Breast epithelium (tissue), 4 donors: ENCODE measurements at places on chromosomes 5 and 9. TPM values are rescaled to one million over a fixed set of nuclear protein-coding genes. Genes with fewer than 3 reads are reported as not detected.

DNA sequence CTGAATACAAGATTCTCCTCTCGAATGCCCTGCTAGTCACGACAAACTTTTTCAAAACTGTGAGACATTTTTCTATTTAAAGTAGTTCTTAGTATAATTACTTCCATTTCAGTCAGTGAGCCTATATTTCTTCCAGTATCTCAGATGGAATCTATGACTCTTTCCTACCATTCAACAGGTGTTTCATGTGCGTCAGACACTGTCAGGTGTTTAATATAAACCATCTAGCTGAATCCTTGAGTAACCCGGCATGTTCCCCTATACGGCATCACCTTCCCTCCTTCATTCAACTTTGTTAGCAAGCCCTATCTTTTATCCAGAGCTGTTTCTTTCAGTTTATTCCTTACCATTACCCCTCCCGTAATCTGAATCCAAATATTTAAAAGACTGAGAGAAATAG lies 418.8 kb downstream of the RAB3C start:
- H3K4me3 ChIP-seq: no peak overlapping the region
- no peak for DNase-seq
- H3K4me1 ChIP-seq: no peaks in the 10 kb centered on the region
- no peaks in the 10 kb centered on the region for H3K36me3 ChIP-seq

- H3K4me1 ChIP-seq: no peaks in the 10 kb centered on the region
- H3K27ac ChIP-seq: no peak overlapping the region
- no peaks in the 10 kb centered on the region for H3K36me3 ChIP-seq
- H3K27me3 ChIP-seq: no peaks in the 10 kb centered on the region
- no peak for DNase-seq
These were observed 174.6 kb upstream of the DAPK1 start for GRCh38 chr9:87322840-87323635.

DNA sequence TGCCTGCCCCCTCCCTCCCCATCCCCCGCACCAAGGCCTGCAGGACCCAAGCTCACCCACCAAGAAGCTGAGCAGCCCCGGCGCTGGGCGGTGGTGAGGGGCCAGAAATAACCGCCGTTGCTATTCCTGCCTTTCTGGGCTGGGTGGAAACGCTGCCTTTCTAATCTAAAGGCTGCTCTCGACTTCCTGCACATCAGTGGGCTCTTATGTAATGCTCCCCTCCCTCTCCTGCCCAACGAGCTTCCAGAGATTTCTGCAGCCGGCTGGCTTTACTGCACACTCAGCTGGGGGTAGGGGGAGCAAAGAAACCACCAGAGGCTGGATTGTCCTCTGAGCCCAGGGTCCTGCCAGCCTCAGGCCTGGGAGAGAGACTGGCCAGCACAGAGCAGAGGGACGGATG lies 6.9 kb upstream of the EGR1 start:
- no peak overlapping the region for H3K27ac ChIP-seq
- H3K4me1 ChIP-seq: peaks cover 4% of the 10 kb centered on the region
- DNase-seq: no peak

DNA sequence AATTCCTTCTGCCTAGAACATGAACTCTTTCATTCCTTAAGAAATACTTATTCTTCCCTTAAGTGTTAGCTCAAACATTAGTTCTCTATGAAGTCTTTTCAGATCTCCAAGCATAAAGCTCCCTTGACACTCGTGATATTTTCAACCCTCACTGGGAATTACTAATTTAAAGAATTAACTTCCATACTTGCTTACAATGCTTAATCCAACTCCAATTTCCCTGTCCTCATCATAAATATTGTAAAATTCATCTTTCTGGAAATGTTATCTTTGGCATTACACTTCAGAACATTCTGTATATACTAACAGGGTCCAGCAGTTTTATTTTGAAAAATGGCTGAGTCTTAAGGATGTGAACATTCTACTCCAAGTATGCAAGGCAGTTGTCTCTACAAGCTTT lies 7.2 kb downstream of the STARD4 start:
- no peak overlapping the region for H3K27ac ChIP-seq
- DNase-seq: no peak
- H3K4me1 ChIP-seq: no peaks in the 10 kb centered on the region
- H3K4me3 ChIP-seq: no peak overlapping the region
- H3K36me3 ChIP-seq: no peaks in the 10 kb centered on the region

GRCh38 chr9:23638837-23639426 lies 187.1 kb downstream of the ELAVL2 start:
- no peaks in the 10 kb centered on the region for H3K36me3 ChIP-seq
- no peak for DNase-seq
- no peaks in the 10 kb centered on the region for H3K27me3 ChIP-seq
- no peak overlapping the region for H3K27ac ChIP-seq
- H3K4me1 ChIP-seq: no peaks in the 10 kb centered on the region

DNA sequence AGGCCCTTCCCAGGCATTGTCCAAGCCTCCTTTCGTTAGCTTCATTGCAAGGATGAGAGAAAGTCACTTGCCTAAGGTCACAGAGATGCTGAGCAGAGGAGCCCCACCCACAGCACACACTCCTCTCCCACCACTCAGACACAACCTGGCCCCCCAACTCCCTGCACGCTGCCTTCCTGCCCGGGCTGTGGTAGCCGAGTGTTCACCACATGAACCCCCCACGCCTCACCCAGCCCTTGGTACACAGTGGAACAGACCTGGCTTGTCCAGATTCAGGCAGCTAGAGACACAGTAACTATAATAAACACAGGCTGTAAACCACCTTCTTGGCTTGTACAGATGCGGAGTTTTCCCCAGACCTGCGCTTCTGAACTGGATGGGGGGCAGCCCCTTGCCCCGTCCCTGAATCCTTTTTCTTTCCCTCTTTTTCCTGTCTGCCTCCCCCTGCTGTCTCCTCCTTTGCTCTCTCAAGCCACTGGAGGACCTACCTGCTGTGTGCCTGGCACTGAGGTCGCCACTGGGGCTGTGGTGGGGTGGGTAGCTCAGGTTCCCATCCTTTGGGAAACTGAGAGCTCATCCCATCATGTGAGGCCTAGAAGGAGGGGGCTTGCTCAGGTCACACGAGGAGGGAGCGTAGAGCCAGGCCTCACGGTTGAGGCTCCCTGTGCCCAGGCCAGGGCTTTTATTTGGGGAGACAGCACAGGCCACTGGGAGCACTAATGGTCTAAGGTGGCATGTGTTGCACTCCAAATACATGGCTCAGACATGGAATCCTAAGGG lies 55.7 kb upstream of the SYNPO start:
- DNase-seq: no peak
- H3K27ac ChIP-seq: no peak overlapping the region
- H3K27me3 ChIP-seq: no peaks in the 10 kb centered on the region

GRCh38 chr5:28216939-28217360 lies 1178.6 kb upstream of the CDH9 start:
- no peak overlapping the region for H3K4me3 ChIP-seq
- no peak overlapping the region for H3K27ac ChIP-seq
- no peak for DNase-seq
- H3K36me3 ChIP-seq: no peaks in the 10 kb centered on the region

GRCh38 chr9:95498641-95499040 lies 18.1 kb downstream of the PTCH1 start:
- H3K36me3 ChIP-seq: no peaks in the 10 kb centered on the region
- H3K4me3 ChIP-seq: no peak overlapping the region
- no peaks in the 10 kb centered on the region for H3K4me1 ChIP-seq

GRCh38 chr5:464446-464842 lies 21.5 kb downstream of the EXOC3 start:
- DNase-seq: no peak
- H3K4me3 ChIP-seq: no peak overlapping the region
- H3K27ac ChIP-seq: no peak overlapping the region
- H3K4me1 ChIP-seq: no peaks in the 10 kb centered on the region

GRCh38 chr5:72531496-72532190 lies 24.4 kb upstream of the ZNF366 start:
- no peak overlapping the region for H3K4me3 ChIP-seq
- no peaks in the 10 kb centered on the region for H3K27me3 ChIP-seq
- DNase-seq: no peak
- H3K27ac ChIP-seq: peak overlapping the region; percentile 59
- H3K4me1 ChIP-seq: no peaks in the 10 kb centered on the region

GRCh38 chr9:98485706-98486105 lies 223.0 kb downstream of the GABBR2 start:
- H3K36me3 ChIP-seq: no peaks in the 10 kb centered on the region
- no peaks in the 10 kb centered on the region for H3K4me1 ChIP-seq
- no peak overlapping the region for H3K4me3 ChIP-seq
- H3K27ac ChIP-seq: no peak overlapping the region
- H3K27me3 ChIP-seq: peaks cover 19% of the 10 kb centered on the region
- DNase-seq: no peak

DNA sequence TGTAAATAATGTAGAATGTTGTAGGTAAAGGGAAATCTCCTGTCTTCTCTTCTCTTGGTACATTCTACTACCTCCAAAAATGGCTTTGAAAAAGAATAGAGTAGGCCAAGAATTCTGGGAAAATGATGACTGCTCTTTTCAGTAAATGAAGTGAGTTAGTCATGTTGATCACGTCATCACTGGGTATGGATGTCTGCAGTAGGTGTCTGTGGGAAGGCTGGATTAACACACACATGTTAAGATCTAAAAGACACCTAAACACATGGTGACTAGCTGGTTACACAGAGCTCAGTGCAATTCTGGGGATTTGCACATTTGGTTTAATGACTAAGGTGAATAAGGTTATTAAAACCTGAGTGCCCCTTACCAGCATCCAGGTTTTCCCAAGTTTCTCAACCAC lies 161.5 kb downstream of the CEP120 start:
- H3K4me3 ChIP-seq: no peak overlapping the region
- H3K4me1 ChIP-seq: no peaks in the 10 kb centered on the region
- no peak overlapping the region for H3K27ac ChIP-seq

DNA sequence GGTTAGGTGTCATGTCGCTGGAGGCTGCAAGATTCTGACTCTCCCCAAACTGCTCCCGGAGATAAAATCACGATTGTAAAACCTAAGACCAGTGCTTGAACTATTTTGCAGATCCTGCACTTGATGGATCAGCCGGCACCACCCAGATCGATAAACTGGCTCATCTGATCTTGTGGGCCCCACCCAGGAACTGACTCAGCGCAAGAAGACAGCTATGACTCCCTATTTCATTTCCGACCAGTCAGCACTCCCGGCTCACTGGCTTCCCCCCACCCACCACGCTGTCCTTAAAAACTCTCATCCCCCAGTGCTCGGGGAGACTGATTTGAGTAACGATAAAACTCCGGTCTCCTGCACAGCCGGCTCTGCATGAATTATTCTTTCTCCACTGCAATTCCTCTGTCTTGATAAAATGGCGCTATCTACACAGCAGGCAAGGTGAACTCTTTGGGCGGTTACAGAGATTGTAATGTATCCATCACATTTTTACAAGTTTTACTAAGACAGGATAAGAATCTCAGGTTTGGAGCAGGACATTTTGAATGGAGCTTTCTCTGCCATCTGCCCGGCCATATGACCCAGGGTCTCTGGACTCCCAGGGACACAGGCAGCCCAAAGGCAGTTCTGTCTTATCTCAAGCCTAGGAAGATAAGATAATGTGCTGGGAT lies 10.6 kb upstream of the PPP1R26 start:
- H3K27ac ChIP-seq: no peak overlapping the region
- peak overlapping the region; percentile 8 for H3K4me3 ChIP-seq
- H3K36me3 ChIP-seq: no peaks in the 10 kb centered on the region
- DNase-seq: no peak
- H3K4me1 ChIP-seq: no peaks in the 10 kb centered on the region
- no peaks in the 10 kb centered on the region for H3K27me3 ChIP-seq

- H3K4me3 ChIP-seq: no peak overlapping the region
- H3K27me3 ChIP-seq: no peaks in the 10 kb centered on the region
- no peaks in the 10 kb centered on the region for H3K36me3 ChIP-seq
- no peaks in the 10 kb centered on the region for H3K4me1 ChIP-seq
- no peak for DNase-seq
- H3K27ac ChIP-seq: no peak overlapping the region
These were observed 80.1 kb downstream of the TRIM32 start for GRCh38 chr9:116767219-116767618.

DNA sequence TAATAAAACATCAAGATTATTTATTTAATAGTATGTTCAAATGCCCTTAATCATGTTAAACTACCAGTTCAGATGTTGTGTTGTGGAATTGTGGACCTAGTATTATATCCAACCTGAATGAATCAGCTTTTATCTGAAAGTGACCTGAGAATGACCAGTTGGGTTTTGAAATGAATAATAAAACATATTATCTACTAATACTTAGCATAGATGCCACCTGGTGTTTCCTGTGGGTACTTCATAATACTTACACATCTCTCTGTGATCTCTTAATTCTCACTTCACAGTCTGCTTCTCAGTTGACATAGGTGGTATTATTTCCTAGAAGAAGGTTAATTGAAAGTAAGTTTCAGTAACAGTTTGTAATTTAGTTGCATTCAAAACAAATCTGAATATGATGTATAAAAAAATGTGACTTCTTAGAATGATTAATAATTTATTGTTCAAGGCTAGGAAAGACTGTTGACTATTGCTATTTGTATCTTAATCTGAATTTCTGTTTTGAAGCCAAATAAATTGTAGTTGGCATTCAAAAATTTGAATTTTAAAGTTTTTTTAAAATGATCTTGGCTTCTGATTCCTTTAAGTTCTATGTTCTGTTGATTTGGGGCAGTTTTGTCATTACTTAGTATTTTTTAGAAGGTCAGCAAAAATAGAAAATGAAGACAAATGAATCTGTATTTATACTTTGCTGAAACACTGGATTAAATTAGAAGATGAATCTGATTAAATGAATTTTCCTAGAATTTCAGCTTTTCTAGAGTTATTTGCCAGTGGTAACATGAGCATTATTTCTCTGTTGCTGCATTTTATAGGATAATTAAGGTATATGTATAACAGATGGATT lies 48.2 kb downstream of the KIF2A start:
- no peak for DNase-seq
- no peaks in the 10 kb centered on the region for H3K36me3 ChIP-seq
- H3K27ac ChIP-seq: no peak overlapping the region
- H3K4me3 ChIP-seq: no peak overlapping the region

Gene ZNF483
- total RNA-seq: 16.4 TPM

Gene PPP2R2B
- 1.6 TPM for total RNA-seq

Gene FCN2
- total RNA-seq: 2.0 TPM
